HCEC 1CT (cell line): ENCODE measurements at places on chromosomes 7 and 10.

- DNase-seq = no peak
Measured at GRCh38 chr10:60823324-60823723, 45.0 kb downstream of the CDK1 start.

DNA sequence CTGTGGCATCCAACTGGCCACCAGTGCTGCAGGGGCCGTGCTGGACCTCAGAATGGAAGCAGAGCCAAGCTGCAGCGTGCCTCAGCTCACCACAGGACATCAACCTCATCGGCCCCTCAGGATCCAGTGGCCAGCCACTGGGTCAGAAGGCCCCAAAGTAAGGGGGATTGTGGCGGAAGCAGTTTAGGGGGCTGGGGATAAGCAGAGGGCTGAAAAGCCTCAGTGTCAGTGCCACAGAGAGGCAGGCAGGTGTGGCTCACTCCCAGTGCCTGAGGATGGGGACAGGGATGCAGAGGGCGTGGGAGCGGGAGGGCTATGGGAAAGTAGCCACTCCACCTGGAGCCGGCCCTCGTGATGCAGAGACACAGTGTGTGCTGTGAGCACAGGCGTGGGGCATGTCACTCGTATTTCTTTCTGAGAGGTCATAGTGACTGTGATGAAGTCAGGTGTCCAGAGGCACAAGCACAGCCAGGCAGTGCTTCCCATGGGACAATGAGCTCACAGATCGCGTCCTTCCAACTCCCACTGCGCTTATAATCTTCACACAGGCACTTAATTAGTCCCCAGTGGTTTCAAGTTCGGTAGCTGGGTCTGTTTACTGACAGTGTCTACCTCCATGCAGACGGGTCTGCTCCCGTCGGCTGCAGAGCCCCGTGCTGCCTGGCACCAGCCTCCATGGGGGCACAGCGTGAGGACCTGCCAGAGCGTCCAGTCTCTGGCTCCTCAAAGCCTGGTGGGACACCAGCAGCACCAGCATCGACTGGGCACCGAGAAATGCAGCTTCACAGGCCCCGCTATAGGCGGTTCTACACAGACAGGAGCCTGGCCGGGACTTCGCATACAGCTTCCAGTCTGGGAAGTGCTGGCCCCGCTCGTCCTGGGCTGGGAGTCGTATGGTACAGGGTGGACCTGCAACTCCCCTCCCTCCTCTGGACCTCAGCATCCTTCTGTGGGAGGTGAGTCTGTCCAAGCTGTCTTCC, 42.9 kb upstream of the CNPY1 start:
- DNase-seq = no peak

DNA sequence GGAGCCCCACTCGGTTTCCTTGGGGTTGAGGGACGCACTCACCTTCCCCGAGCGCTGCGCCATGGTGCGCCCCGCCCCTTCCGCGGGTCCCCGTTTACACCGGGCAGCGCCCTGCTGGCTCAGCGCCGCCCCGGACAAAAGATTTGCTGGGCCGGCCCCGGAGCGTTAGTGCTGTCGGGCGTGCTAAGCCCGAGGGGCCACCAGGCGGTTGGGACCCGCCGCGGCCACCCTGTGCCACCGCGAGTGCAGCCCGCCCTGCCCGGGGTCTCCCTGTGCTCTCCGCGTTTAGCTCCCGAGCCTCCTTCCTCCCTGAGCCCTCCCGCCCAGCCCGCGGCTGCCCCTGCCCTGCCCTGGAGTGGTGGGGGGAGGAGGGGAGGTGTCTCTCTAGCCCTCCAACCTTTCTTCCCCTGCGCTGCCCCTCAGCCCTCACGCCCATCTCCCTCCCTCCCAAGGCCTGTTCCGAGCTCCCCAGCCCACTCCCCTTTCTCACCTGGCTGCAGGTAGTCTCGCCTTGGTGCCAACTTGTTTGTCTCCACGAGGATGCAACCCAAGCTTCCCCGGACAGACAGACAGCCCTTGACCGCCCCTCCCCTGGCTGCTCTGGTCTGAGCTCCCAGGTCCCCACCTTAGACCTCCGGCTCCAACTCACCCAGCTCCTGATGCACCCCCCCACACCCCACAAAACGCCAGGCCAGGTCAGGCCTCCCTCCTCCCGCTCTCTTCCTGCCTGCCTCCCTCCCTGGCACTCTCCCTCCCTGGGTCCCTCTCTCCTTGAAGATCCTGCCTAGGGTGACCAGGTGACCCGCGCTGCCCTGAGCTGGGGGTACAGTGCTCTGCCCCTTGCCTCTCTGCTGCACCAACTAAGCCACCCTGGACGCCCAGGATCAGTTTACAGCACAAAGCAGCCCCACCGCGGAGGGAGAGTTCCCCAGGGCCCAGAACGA, at the start of gene CRYGN:
Gene CRYGN (minus strand): TSS at position 287 of the 944 bp plus-strand sequence. CDS start 224 bp downstream, at position 63.
- no peak for DNase-seq

- peak; percentile 82 for DNase-seq
Measured at GRCh38 chr7:90720984-90721760, 125.1 kb downstream of the CDK14 start.

DNA sequence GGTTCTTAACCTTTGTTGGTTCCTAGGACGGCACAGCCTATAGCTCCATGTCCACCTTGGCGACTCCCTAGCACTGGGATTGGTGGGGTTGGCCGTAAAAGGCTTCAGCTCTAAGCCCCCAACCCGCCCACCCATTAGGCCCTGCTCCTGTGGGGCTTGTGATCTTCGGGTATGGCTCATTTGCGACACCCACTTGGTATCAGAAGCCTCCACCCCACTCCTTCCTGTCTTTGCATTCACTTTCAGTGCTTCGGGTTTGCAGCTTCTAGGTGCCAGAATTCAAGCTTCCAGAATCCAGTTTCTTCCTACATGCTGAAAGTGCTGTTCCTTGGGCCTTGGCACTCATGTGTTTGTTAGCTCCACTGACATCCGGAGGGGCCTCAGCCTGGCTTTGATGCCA, 39.5 kb downstream of the HABP2 start:
- no peak for DNase-seq

DNA sequence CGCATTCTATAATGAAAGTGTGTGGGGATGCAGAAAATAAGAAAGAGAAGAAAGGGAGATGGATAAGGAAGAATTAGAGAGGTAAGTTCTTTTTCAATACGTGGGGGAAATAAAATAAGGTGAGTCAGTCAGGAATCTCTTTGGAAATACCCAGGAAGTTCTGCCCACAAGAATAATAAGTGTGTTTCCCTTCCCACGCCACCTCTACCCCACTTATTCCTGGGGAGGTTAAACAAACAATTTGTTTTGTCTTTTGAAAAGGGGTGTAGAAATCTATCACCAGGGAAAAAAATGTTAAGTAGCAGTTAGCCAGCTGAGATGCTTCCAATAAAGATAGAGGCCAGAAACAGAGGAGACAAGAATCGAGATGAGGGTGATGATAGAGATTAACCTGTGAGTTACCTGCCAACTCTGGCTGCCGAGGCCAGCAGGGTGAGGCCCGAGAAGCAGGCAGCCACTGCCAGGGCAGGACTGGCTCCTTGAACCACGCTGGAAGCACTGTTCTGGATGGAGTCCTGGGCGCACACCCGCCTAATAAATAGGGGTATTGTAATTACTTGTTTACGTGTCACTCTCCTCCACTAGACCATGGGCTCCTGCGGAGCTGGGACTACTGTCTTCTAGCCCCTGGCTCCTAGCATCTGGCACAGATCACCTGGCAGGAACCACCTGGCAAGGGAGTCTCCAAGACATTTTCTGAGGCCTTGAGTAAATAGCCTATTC, 191.3 kb downstream of the FGFR2 start:
- DNase-seq = no peak

GRCh38 chr7:77326131-77326530, 90.0 kb downstream of the GSAP start:
- DNase-seq = no peak

GRCh38 chr10:84499846-84500245, 171.5 kb downstream of the CCSER2 start:
- no peak for DNase-seq

DNA sequence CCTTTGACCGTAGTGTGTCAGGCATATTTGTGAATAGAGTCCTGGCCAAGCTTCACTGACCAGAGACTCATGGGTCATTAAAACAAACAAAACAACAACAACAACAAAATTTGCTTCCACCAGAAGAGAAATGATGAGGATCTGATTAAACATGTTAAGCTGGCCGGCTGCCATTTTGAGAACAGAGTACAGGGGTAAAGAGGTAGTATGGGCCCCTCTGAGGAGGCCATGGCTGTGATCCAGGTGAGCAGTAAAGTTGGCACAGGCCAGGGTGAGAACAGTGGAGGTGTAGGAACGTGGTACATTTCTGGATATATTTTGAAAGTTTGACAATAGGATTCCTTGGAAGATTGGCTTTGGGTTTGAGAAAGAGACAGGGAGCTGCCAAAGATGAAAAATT, 252.5 kb downstream of the TWIST1 start:
- DNase-seq = no peak

DNA sequence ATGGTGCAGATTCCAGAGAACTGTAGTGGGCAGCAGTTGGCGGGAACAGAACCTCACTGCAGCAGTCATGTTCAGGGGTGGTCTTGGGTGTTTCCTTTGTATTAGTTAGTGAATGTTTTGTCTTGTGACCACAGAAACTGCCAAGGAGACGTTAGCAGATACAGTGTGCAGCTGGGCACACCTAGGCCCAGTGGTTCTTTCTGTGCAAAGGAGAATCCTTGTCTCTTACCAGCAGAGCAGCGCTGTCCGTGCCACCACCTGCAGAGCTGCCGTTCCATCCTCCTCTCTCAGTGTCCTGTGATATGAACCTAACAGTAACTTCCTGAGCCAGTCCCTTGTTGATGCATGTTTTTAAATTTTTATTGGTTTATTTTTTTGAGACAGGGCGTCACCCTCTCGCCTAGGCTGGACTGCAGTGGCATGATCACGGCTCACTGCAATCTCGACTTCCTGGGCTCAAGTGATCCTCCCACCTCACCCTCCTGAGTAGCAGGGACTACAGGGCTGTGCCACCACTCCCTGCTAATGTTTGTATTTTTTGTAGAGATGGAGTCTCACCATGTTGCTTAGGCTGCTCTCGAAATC, 60.6 kb downstream of the WDR37 start:
- DNase-seq = no peak

- DNase-seq = peak; percentile 81
Measured at GRCh38 chr7:79453558-79454360, at the start of gene MAGI2. TSS of gene MAGI2 (minus strand) at chr7:79453667. CDS start at chr7:79453320, 347 bp downstream.

DNA sequence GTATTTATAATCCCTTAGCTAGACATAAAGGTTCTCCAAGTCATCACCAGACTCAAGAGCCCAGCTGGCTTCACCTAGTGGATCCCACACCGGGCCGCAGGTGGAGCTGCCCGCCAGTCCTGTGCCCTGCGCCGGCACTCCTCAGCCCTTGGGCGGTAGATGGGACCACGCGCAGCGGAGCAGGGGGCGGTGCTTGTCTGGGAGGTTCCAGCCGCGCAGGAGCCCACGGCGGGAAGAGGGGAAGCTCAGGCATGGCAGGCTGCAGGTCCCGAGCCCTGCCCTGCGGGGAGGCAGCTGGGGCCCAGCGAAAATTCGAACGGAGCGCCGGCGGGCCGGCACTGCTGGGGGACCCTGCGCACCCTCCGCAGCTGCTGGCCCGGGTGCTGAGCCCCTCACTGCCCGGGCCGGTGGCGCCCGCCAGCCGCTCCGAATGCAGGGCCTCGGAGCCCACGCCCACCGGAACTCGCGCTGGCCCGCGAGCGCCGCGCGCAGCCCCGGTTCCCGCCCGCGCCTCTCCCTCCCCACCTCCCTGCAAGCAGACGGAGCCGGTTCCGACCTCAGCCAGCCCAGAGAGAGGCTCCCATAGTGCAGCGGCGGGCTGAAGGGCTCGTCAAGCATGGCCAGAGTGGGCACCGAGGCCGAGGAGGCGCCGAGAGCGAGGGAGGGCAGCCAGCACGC, 675.6 kb downstream of the REEP3 start:
- no peak for DNase-seq

GRCh38 chr7:150411606-150412005, 32.5 kb downstream of the ZNF775 start:
- no peak for DNase-seq

DNA sequence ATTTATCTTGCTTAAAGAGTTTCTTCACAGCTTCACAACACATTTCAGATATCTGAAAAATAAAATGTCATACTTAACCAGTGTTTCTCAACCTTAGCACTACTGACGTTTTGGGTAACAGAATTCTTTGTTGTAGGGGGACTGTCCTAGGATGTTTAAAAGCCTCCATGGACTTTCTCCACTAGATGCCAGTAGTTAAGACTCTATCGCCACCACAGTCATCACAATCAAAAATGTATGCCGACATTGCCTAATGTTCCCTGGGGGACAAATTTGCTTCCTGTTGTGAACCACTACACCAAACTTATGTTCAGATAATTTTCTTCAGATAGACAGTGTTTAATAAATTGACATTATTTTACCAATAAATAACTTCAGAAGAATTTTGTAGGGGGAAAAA, 13.4 kb downstream of the NOC3L start:
- peak; percentile 7 for DNase-seq

DNA sequence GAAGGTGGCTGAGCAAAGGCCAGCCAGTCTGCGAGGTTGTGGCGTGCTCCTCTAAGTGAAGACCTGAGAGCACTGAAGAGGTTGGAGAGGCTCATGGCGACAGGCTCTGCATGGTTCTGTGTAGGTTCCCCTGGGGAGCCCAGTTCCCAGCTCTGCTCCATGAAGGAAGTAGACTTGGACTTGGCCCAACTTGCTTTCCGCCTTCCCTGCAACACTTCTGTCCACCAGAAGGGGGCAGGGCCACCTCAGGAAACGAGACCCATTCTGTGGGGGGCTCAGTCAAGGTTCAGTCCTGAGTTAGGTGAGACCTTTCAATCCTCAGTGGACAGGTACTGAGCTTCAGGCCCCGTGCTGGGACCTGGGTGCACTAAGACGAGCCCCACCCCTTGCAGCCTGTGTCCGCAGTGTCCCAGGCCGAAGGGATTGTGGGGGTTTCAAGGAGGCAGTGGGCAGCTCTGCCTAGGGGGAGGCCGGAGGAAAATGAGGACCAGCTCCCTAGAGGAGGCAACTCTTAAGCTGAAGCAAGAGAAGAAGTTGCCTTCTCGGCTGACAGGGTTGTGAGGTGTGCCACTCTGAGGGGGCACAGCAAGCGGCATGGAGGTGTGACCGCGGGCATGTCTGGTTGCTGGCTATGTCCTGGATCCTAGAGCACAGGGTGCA, 15.0 kb upstream of the PCBD1 start:
- DNase-seq = peak; percentile 29

DNA sequence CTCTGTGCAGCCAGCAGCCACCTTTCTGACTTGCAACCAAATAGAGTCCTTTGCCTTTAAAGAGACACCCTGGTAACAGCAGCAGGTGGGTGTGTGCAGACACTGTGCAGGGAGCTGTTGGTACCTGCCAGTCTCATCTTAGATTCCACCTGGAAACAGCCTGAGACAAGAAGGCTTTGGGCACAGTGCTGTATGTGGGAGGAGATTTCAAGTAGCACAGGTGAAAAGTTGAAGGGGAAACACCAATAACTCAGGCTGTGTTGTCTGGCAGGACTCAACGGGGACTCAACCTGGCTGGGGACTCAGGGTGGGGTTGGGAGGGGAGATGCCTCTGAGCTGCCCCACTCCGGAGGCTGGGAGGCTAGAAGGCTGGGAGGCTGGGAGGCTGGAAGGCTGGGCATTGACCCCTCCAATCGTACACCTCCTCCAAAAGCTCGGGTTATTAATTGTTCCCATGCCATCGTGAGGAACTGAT, 6.7 kb downstream of the CPXM2 start:
- DNase-seq = no peak

- no peak for DNase-seq
Measured at GRCh38 chr7:140571538-140572122, 69.0 kb downstream of the DENND2A start.
